Fibroblast of skin of left biceps (primary cell): ENCODE measurements at places on chromosomes 5 and 9.

GRCh38 chr9:100600521-100601079 lies 22.7 kb downstream of the CAVIN4 start:
- DNase-seq, result no peak

DNA sequence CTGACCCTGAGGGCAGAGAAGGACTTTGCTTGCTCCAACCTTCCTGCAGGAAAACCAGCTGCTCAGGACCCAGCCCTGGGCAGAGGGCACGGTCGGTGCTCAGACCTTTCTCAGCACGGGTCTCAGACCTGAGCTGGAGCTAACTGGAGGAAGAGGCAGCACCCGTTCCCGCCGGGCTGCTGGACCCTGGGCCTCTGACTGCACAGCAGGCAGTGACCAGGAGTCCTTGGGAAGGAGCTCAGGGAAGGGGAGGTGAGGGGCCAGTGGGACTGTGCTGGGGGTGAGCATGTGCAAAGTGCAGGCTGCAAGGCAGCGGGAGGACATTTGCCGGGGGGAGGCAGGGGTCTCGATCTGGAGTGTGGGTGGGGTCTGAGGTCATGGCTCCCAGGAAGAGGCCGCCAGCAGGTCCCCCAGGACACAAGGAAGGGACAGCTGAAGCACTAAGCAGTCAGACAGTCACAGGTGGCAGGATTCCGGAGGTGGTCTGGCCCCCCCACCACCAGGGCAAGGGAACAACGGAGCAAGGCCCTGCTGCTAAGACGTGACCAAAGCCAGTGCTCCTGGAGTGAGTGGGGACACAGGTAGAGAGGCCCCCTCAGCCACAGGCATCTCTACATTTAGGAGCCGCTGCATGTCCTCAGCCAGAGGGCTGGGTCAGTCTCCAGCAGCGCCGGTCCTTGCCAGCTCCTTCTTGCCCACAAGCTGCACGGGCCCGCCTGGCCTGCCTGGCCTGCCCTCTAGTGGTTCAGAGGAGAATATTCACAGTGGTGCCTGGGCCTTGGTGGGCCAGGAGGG lies 4.8 kb upstream of the DPM2 start:
- no peak for DNase-seq

- DNase-seq, result no peak
Measured at GRCh38 chr9:96201140-96201539, 100.8 kb downstream of the HSD17B3 start.

GRCh38 chr5:125992050-125992449 lies 431.2 kb upstream of the GRAMD2B start:
- DNase-seq, result no peak

- DNase-seq, result no peak
Measured at GRCh38 chr5:107149243-107150005, 521.3 kb downstream of the EFNA5 start.

DNA sequence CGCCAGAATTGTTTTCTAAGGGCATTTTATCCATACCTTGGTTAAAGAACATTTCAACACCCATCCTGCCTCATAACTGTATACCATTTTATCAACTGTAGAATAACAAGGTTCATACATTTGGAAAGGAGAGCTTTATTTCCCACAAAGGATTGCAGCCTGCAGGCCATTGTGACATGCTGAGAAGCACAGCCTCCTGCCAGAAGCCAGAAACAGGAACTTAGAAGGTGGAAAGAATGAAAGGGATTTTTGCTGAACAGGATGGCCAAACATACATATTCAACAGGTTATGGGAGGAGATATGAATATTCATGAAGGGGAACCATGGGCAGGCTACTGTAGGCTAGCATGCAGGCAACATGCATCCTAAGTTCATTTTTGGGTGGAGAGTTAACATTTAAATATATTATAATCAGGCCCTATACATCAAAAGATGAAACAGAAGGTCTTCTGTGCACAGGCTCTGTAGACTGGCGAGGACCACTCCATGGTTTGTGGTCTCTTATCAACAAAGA lies 59.9 kb upstream of the DIRAS2 start:
- no peak for DNase-seq

- DNase-seq, result no peak
Measured at GRCh38 chr9:98892288-98892687, 51.4 kb upstream of the COL15A1 start.

- peak; percentile 77 for DNase-seq
Measured at GRCh38 chr9:91378695-91379127, 17.0 kb upstream of the AUH start.

- no peak for DNase-seq
Measured at GRCh38 chr9:89484475-89485404, 13.2 kb downstream of the SEMA4D start.

DNA sequence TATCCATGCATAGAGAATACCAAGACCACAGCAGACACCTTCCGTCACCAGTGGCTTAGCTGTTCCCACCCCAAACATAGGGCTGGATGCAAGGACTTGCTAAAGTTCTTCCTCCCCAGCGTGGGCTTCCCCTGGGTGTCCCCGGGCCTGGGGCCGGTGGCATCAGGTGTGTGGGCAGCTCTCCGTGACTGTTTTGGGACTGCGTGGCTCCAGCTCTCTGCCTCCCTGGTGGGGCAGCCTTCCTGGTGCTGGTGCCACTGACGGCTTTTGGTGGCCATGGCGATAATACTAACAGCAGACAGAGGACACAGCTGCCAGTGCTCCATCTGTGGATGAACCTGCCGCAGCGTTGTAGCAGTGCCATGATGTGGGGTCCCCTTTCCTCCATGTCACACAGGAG lies 4.9 kb downstream of the CACFD1 start:
- DNase-seq, result no peak

DNA sequence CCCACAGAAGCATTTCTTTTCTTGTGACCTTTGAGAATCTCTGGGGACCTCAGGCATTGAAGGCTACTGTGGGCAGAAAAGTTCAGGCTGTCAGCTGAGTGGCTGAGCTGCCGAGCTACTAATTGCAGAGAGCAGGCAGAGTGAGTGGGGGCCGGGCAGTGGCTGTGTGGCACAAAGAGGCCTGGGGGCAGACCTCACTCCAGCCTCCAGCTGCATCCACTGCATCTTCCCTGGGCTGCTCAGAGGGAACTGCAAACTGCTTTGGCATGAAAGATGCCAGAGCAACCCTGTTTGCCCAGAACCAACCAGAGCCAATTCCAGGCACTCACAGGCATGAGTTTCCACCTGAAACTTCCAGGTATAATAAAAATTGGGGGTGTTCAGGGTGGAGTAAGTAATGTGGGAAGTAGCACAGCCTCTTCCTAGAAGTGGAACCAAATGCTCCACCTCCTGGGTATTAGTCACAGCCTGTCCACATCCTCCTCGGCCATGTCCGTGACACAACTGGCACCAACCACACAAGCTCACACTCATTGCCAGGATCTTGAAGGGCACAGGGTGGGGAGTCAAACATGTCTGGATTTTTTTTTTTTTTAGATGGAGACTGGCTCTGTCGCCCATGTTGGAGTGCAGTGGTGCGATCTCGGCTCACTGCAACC lies 548.9 kb downstream of the BNC2 start:
- no peak for DNase-seq

- no peak for DNase-seq
Measured at GRCh38 chr5:69083412-69083811, 10.4 kb upstream of the SLC30A5 start.

DNA sequence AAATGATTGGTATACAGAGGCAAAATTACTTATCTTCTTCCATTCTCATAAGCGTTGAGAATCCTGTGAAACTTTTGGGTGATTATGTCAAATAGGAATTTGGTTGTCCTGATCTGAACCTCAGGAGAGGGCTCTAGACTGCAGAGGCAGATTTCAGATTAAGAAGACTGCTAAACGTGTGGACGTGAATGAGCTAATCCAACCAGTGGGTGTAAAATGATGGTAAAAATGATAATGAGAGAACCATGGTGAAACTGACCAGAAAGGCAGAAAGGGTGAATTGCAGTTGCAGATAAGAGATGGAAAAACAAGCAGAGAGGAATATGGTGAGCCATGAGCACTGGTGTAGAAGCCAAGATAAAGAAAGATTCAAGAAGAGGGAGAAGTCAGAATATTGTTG lies 1200.2 kb upstream of the CDH6 start:
- DNase-seq, result no peak

DNA sequence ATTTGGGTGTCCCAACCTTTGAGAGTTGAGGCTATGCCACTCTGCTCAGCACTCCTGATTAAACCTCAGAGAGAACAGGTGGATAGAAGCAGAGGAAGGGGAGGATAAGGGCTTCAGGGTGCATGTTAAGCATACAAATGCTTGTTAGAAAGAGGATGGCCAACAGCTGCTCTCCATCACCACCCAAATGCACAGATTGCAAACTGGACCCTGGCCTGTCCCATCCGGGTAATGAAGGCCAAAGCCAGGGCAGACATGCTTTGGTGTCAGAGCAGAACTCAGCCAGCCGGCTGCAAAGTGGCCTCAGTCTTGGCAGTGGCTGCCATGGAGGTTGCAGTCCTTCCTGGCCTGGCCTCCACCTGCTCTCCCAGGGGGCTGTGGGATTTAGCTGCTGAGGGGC lies 84.3 kb downstream of the SIL1 start:
- DNase-seq, result no peak

- no peak for DNase-seq
Measured at GRCh38 chr5:172534229-172535107, 80.1 kb upstream of the SH3PXD2B start.

DNA sequence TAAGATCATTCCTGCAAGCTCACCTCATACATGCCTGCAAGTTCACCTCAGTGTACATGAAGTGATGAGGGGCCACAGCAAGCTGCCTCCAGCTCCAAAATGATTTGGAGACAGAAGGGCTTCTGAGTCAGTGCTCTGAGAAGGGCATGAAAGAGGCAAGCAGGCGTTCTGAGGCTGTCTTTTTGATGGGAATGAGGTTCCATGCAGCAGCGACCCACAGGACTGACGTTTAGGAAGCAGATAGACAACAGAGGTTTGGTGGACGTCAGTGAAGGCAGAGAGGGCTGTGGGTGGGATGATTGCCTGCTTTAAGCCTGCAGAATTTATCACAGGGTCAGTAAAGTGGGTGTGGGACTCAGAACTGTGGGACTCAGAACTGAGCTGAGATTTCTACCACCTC lies 8.9 kb upstream of the SMIM32 start:
- DNase-seq, result no peak

- DNase-seq, result no peak
Measured at GRCh38 chr9:124940521-124940893, 376 bp downstream of the GOLGA1 start.

- DNase-seq, result no peak
Measured at GRCh38 chr9:128886211-128886891, 4.4 kb downstream of the LRRC8A start.

GRCh38 chr9:96495341-96495740 lies 45.4 kb downstream of the HABP4 start:
- no peak for DNase-seq

DNA sequence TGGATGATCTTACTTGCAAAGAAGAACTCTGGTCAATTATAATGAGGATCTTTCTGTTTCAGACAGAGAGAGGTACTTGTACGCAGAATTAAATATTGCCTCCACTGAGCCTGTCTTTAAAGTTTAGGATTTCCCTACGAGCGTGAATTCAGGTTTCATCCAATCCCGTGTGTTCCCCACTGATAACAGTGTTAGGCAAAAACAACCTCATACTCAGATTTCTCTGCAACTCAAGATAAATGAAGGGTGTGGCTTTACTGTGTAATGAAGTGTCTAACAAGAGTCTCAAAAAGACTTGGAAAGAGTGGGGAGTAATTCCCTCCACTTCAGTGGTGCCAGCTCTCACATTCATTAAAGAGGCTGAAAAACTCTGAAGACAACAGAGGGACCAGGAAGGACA lies 53.2 kb upstream of the ACO1 start:
- DNase-seq, result no peak

DNA sequence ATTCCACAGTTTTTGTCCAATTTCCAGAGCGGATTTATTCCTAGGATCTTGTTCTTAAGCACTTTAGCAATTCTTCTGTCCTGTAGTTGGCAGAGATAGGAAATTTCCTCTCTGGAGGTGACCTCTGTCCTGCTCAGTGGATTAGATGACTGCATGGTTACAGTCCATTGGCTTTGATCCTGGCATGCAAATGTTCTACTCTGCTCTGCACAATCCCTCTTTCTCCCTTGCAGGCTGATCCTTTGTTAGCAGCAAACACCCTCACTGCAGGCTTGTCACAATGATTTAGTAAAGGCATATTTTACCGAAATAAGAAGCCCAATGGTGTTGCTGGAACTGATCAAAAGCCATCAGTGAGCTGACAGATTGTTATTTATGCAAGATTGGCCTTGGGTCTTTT lies 243.8 kb downstream of the COX7C start:
- DNase-seq, result no peak

GRCh38 chr9:110351009-110351467 lies 13.4 kb upstream of the TXNDC8 start:
- peak; percentile 65 for DNase-seq

DNA sequence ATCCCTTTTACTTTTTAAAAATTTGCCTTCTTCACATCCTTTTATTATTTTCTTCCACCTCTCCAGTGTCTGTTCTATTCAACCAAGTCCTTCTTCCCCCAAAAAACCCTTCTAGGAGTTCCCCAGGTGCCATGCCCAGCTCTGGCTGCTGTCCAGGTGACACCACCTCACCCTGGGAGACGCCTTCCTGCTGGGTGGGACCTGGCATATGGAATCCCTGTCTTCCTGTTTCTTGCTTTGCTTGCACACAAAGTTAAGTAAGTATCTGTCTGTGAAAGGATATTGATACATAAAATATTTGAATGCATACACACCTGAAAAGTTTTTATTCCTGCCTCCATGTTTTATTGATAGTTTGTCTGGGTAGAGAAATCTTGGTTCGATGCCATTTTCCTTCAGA lies 23.1 kb upstream of the MED10 start:
- no peak for DNase-seq

DNA sequence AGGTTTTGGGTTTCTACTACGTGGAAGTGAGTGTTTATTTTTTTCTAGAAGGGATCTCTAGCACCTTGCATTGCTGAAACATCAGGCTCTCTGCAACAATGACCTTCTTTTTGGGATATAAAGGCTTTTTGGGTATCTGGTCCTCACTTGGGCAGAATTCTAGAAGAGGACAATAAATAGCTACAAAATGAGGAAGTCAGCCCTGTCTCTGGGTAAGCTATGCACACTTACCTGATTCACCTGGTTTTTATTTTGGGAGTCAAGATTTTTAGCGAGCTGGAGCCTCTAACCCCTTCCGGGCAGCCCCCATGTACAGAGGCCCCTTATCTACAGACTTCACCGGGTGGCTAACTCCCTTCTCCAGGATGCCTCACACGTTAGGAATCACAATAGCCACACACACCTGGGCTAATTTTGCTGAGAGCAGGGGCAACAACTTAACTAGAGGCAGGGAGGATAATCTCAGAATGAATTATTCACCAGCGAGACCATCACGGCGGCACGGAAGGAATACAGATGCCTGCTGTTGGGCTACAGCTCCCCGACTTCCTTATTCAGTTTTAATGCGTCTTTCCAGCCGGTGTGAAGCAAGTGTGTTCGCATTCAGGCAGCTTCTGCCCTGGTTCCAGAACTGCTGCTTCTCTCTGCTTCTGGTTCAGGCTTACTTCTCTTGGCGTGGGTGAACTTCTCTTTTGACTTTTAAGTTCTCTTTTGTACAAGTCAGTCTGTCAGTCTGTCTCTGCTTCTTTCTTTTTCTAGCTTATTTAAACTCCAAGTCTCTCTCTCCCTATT lies 341.0 kb upstream of the PANK3 start:
- DNase-seq, result no peak
